MG63 (cell line): ENCODE measurements at places on chromosomes 1 and 21. TPM values are rescaled to one million over a fixed set of nuclear protein-coding genes. Genes with fewer than 3 reads are reported as not detected.

DNA sequence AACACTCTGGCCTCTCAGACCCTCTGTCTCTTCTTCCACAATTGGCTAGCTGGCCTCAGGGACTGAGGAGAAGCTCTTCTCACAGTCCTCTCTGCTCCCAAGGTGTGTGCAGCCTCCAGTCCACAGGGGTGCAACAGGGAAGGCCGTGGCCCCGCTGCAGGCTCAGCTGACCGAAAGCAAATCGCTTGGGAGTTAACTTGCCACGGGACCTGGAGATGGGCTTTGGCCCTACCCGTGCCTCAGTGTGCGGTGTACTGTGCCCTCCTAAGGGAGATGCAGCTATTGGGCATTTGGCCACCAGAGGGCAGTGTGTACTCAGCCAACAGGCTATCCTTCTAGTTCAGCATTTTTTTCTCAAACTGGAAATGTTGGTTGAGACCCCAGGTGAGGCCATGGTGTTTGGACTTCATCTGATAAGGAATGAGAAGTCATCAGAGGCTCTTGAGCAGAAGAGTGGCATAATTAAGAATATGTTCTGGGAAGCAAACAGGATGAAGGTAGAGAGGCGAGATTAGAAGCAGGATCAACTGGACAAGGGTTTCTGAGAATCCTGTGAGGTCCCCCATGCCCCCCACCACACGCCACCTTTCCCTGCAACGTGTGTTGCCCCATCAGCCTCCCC lies 42.5 kb upstream of the TMEM125 start:
- DNase-seq, result peak; percentile 62

DNA sequence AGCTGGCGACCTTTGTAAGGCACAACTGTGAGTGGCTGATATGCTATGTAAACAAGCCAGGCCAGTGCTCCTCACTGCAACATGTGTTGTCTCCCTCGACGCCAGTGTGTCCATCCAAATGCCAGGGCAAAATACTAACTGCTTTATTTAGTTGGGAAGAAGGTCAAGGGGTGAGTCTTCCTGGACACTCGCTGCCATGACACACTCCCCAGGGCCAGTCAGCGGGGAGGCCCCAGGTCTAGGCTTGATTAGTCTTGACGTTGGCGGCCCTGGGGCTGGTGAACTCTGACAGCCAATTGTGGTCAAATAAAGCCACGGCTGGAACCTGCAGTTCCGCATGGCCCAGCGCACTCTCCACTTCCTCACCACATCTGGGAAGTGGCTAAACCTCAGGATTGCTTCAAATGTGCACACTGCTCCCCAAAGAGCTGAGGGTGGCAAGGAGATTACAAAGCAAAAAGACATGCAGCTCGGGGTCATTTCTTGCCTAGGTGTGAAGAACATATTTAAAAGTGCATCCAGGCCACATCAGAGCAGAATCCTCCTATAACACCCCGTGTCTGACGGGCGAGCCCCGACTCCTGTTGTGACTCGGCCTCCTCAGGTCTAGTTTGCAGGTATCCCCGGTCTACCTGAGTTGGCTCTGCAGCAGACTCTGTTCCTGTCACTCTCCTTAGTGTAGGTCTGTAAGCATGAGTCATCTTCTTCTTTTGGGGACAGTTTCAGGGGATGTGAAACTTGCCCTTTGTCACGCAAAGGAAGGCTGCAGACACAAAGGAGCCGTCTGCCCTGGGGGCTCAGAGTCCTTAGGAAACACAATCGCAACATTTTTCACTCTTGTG lies 183.5 kb downstream of the RUNX1 start:
- DNase-seq, result peak; percentile 69

- DNase-seq, result no peak
Observed at GRCh38 chr1:197801111-197801482, 25.8 kb upstream of the DENND1B start.

- no peak for DNase-seq
Observed at GRCh38 chr1:7615138-7615537, 156.0 kb upstream of the VAMP3 start.

- peak; percentile 18 for DNase-seq
Observed at GRCh38 chr1:7373876-7374562, 397.1 kb upstream of the VAMP3 start.

DNA sequence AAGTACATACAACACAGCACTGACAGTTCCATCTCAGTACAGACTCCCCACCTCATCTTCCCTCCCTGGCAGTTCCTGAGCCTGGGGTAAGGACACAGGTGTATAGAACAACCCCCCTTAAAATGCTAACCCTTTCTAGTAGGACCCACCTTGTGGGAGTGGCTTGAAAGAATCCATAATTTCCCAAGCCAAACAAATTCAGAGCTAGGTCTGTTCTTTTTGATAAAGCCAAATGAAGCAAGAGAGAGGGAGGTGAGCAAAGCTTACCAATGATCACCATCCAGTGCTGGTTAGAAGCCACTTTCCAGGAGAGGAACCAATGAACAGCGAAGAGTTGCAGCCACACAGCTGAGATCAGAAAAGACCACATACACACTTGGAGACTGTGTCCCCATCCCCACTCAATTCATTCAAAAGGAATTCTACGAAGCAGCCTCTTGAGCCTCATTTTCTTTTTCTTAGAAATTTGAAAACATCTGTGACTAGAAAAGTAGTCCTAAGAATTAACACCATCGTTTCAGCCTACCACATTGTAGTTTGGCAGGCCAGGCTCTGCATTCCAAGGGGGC lies 9.2 kb downstream of the UBE2Q1 start:
- no peak for DNase-seq

DNA sequence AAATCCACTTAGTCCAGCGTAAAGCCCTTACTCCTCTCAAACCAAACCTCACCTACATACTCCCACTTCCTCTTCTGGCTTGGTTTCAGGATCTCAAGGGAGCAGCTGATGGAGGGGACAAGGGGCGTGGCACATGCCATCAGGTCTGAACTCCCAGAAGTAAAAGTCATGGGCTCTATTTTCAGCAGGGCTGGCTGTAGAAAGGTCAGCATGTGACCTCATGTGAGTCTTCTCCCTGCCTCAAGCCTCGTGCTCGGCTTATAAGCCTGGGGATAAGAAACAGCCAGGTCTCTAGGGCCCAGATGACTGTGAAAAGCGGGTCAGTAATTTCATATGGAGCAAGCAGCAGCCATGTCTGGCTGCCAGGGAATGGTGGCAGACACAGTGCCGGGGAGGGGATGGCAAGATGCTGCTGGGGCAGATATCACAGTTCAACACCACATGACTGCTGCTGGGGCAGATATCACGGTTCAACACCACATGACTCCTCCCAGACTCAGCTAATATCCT lies 227.9 kb downstream of the KCNH1 start:
- no peak for DNase-seq

DNA sequence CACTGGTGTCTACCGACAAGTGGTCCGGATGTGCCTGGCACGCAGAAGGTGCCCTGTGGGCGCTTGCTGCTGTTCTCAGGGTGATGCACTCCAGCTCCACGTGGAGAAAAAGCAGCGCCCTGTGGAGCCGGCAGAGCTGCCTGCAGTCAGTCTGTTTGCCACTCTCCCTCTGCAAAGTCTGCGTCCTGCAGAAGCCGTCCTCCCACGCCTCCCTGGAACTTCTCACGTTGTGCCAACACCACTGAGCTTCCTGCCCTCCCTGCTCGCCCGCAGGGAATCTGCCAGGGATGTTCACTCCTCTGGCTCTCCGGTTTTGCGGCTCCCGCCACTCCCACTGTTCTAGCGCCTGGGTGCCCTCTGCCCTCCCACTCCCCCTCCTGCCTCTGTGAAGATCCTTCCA lies 19.8 kb upstream of the UBXN10 start:
- DNase-seq, result peak; percentile 41

- DNase-seq, result no peak
Observed at GRCh38 chr1:26767714-26768113, 20.0 kb upstream of the PIGV start.

DNA sequence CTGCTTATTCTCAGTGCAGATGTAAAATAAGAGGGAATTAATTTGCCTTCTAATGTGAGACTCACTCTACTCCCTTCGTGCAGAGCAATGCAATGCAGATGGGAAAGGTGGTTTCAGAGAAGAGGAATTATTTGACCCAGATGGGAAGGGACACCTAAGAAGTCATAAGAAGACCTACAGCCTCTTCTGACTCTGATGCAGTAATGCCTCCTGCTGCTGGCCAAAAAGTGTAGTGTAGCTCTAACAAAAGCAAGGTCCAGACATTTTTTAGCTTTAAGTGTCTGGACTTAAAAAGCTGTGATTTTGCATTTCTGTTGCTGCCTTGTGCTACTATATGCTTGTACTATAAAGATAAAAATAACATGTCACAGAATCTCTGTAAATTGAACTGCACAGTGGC lies 501.4 kb downstream of the TTLL7 start:
- no peak for DNase-seq

DNA sequence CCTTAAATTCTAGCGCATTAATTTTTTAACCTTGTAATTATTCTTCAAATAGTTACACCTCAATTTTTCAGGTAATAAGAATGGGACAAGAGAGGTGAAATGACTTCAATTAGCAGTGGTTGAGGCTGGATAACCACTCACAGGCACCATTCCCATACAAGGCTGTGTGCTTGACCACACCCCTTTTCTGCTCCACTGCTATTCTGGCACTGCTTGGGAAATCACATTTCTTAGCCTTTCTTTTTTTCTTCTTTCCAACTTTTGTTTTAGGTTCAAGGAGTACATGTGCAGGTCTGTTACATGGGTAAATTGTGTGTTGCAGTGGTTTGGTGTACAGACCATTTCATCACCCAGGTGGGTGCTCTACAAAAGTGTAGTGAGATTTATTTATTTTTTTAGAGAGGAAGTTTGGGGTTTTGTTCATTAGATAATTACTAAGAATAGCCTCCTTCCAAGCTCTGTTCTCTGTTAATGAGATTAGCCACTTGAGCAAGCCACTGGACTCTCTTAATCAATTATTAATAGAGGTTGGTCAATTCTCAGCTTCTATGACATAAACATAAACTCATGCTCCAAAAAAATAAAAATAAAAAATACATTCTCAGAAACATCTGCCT lies 14.4 kb downstream of the ILDR2 start:
- DNase-seq, result no peak

GRCh38 chr1:201214886-201215285 lies 24.3 kb downstream of the IGFN1 start:
- no peak for DNase-seq

GRCh38 chr1:86155051-86155806 lies 1.3 kb downstream of the COL24A1 start:
- no peak for DNase-seq

GRCh38 chr21:31732597-31733550 lies 956 bp upstream of the SCAF4 start:
- peak; percentile 37 for DNase-seq

DNA sequence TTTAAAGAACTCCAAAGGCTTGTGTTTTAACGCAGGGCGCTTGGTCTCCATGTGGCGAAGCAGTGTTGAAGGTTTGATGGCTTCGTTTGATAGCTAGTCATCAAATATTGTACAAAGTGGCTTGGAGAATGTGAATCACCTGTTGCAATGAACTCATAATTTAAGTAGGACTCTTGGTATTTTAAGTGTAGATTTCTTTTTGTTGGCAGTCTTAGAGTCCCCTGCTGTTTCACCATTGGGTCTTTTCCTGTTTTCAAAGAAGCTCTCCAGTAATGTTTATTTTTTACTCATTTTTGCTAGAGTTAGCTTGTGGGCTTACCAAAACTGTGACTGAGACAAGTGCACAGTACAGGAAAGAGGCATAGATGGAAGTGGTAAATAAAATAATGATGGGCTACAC lies 26.2 kb downstream of the RASAL2 start:
- DNase-seq, result no peak

DNA sequence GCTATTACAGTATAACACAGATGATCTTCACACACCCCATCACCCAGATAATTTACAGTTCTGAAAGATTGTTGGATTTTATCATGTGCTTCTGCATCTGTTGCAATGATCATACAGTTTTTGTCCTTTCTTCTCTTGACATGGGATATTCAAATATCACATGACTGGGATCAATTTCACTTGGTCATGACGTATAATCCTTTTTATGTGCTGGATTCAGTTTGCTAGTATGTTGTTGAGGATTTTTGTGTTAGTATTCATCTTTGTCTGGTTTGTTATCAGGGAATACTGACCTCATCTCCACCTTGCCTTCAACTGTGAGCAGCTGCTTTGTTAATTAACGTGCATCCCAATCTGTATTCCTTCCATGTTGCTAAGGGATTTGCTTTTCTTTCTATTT lies 44.7 kb upstream of the DISC1 start:
- no peak for DNase-seq

GRCh38 chr1:6753320-6754140 lies 31.7 kb upstream of the CAMTA1 start:
- DNase-seq, result no peak

GRCh38 chr1:62318756-62319544 lies at the start of gene KANK4:
Gene KANK4, minus strand, starts transcription at chr1:62319434. Its CDS starts 37,870 bp downstream, at chr1:62281564.
- peak; percentile 41 for DNase-seq

- DNase-seq, result no peak
Observed at GRCh38 chr1:166119471-166119965, 47.3 kb downstream of the FAM78B start.

DNA sequence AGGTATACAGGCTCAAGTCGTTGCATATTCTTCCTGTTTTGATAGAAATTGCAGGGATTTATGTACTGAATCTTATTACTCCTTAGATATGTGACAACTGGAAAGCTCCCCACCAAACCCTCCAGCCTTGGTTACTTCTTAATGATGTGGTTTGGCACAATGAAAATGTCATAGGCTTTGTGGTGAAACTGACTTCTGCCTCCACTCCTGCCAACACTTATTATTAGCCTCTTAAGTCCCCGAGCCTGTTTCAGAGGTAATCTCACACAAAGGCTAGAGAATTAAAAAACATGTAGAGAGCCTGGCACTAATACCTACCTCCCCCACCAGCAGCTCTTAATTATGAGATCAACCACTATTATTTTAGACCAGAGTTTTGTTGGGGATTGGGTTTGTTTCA lies 4.2 kb downstream of the COX20 start:
- no peak for DNase-seq

- DNase-seq, result no peak
Observed at GRCh38 chr21:16406355-16406754, 676.6 kb downstream of the USP25 start.

DNA sequence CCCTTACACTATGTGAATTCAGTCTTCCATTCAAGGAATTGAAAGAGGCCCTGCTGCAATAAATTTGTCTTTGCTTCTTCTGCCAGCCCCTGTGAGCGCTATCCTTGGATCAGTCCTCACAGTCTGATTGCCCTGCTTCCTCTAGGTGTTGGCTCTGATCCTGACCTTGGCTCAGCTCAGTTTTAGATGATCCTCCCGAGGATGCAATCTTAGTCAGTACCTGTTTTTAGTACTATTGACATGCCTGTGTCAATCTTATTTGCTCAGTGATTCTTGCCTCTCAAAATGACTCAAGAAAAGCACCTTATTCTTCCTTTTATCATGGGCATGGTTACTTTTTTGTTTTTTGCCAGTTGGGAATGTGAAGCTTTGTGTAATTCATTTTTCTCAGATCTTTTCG lies 101.4 kb upstream of the KCNK1 start:
- peak; percentile 70 for DNase-seq

TMEM82 gene
- not detected in 2 replicates for total RNA-seq

FCGR3B gene
- not detected in 2 replicates for total RNA-seq

TAS1R1 gene
- not detected in 2 replicates for total RNA-seq

AGT gene
- total RNA-seq, result not detected in 2 replicates

PKP1 gene
- not detected in 2 replicates for total RNA-seq

DPT gene
- not detected in 2 replicates for total RNA-seq

UBL4B gene
- total RNA-seq, result not detected in 2 replicates

PRELP gene
- total RNA-seq, result not detected in 2 replicates

CTSE gene
- not detected in 2 replicates for total RNA-seq
